ENCODE measurements at places on chromosomes 7 and 10.

DNA sequence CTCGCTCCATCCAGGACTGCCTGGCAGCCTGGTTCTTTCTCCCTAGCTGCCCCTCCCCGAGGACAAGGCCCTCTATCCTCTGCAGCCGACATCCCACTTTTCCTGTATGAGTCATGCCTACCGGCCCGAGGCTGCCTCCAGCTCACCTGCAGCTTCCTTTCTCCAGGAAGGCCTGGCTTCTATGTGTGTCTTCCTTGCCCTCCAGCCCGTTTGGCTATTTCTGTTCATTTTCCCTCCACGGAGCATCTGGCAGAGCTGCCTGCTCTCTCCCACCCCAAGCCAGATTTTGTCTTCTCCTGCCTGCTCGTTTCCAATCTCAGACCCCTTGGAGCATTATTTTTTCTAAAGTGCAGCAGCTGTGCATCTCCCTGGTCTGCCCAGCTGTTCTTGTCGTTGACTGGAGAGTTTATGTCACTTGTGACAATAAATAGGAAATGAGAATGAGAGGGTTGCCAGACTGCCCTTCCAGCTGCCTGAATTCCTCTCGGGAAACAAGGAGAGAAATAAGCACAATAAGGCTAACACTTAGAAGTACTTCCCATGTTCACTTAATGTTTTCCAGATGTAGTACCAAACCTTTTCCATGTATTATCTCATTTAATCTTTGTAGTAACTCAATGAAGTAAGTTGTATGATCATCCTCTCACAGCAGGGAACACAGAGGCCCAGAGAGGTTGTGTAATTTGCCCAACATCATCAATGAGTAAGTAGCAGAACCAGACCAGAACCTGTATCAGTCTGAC, 19.7 kb downstream of the UBTD1 start:
- no peak for DNase-seq

- DNase-seq = no peak
Observed at GRCh38 chr7:63025815-63026214, 972.8 kb upstream of the ZNF722 start.

- DNase-seq = no peak
Observed at GRCh38 chr7:81333004-81333403, 414.2 kb upstream of the SEMA3C start.

GRCh38 chr10:113780681-113781250, 29.3 kb downstream of the PLEKHS1 start:
- no peak for DNase-seq

DNA sequence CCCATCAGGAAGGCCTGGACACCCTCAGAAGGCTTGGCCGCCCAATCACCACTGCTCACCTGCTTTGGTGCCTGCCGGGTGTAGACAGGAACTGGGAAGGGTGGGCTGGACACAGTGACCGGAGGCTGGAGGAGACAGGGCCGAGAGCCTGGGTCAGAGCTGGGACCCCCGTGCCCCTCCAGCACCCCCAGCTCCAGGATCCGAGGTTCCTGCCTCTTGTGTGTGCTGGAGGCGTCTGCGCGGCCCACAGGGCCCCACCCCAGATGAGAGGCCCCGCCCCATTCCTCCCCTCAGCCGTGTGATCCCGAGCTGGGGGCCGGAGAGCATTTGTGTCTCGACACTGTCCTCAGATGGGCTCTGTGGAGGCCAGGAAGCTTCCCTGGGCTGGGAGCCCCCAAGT, 9.4 kb downstream of the ADAM8 start:
- DNase-seq = no peak

- no peak for DNase-seq
Observed at GRCh38 chr7:129308047-129308446, 83.2 kb downstream of the AHCYL2 start.

DNA sequence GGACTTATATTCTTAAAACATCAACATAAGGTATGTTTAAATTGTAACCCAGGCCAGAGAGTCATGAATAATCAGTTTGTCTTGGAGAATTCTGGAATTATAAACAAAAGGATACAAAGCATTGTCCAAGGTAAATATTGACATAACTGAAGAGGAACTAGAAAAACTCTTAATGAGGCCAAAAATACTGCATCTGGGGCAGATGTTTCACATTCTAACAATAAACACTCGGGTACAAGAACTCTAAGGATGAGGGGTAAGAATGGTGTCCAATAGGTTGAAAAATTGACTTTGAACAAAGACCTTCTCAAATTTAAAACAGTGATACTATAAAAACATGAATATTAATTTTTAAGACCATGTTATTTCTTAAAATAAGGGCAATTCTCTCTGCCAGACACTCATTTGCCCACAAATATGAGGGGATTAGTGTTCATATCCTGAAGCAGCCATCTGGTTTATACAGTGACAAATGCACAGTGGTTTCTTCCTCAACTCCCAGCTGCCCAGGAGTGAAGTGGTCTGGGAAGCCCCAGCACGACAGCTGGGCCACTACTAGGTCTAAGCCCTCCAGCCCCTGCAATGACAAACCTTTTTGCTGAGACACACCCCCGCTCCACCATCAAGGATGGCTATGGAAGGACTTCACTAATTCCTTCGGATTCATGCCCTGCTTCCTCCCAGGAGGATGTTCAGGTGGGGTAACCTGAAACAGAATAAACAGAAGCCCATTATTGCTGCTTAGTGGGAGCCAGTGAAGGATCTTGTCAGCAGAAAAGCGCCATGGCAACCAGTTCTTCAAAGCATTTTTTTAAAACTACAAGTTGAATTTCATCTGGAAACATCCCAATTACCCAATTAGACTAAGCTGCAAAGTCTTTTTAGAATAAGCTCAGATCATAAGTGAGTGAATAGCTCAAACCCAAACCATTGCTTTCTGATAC, 107.5 kb upstream of the ARID5B start:
- peak; percentile 57 for DNase-seq

DNA sequence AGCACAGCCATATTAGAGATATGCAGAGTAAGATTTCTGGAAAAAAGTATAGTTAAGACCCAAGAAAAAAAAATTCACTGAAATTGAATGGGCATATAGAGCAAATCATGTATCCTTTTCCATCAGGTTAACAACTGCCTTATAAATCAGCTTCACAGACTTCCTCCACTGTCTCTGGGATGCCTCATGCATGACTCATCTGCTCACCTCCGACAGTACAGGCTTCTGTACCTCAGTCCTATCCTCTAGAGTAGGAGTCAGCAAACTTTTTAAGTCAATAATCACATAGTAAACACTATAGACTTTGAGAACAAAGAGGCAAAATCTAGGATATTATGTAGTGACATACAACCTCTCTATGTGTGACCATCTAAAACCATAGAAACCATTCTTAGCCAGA, 211.6 kb upstream of the SP8 start:
- DNase-seq = no peak

GRCh38 chr10:15879663-15880062, 19.4 kb upstream of the MINDY3 start:
- no peak for DNase-seq

- DNase-seq = no peak
Observed at GRCh38 chr7:155489158-155489840, 31.4 kb downstream of the EN2 start.

DNA sequence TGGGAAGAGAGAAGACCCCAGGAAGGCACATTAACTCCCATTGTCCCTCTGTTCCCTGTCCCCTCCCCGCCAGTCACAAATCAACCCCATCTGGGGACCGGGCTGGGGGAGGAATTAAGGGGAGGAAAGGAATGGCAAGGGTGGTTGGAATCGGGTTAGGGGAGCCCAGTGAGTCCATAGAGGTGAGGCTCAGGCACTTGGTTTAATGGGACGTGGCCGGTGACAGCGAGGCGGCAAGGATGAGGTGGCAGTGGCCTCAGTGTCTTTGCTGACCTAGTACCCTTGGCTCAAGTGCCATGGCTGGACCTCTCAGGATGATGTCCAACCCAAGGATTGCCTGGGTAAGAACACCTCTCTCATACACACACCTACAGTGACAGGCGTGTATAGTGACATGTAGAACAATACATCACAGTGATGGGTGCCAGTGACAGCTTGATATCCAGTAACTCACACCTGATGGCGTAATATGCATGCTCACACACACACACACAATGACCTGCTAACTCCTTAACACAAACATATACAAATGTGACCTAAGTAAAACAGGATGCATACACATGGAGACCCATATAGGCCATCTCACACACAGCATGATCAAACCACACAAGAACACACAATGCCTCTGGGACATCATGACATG, 12.3 kb downstream of the KCNIP2 start:
- DNase-seq = no peak

GRCh38 chr10:11874568-11875493, 51.7 kb downstream of the PROSER2 start:
- DNase-seq = peak; percentile 91

DNA sequence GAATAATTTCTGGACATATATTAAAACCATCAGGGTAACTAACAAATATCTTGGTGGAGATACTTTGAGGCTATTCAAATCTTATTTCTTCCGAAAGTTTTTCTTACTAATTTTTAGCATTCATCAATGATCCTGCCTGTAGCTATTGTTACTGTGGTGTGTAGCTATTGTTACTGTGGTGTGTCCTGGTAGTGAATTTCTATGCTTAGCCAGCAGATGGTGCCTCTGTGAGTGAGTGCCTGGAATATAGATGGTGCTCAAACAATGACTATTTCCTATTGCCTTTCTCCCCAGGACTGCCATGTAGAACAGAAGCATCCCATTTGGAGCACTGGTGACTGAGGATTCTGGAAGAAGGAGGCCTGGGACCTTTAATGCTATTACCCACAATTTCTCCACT, 245.7 kb downstream of the CCSER2 start:
- DNase-seq = no peak

DNA sequence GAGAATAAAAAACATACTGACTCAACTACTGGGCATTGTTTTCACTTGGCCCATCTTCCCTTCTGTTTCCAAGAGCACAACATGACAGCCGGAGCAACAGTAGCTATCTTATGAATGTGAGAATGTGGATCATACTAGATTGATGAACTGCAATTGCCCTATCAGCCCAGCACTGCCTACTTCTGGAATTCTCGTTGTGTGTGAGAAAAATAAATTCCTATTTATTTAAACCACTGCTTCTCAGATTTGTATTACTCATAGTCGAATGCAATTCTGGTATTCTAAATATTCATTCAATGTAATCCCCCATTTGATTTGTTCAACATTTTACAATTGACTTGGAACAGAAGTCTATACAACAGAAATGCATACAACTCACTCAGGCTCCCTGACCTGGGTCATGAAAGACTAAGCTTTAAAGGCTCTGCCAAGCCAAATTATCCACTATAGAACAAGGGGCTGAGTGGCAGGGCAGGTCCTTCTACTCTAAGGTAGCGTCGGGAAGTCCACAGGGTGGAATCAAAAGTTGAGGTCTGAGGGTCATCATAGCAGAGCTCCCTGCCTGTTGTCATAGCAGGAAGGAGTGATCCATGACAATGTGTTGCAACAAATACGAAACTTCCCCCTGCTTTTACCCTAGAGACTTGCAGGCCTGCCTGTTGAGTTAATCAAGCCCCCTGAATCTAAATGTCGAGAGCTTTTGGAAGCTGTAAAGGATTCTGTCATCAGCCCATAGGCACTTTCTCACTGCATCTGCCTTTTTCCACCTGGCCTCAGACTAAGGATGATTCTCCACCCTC, 12.4 kb upstream of the JAZF1 start:
- DNase-seq = no peak

GRCh38 chr7:83040484-83040883, 122.2 kb downstream of the PCLO start:
- no peak for DNase-seq

DNA sequence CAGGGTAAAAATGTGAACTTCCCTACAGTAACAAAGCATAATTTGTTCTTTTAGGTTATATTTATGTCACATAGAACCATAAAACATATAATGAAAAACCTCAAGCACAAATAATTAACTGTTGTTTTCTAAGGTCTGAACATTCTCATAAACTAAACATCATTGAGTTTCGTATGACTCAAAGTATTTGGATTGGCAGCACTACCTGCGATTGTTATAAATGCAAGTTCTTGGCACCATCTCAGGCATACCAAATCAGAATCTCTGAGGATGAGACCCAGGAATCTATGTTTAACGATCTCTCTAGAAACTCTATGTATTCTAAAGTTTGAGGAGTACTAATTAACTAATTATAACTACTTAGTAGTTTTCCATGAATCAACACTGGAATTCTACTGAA, 22.5 kb downstream of the ORC5 start:
- DNase-seq = no peak

DNA sequence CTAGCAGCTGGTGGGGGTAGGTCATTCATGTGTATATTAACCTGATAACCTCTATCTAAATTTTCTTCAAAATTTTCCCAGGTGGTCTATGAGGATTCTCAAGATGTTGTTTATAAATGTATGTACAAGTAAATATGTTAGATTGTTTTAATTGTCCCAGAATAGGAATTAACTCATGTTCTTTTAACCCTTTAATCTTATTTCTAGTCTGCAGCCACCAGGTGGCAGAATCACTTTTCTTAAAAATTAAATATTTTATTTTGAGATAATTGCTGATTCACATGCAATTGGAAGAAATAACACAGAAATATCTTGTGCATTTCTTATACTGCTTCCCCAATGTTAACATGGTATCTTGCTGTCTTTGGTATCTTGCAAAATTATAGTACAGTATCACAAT, 589.5 kb downstream of the ARL4A start:
- no peak for DNase-seq

DNA sequence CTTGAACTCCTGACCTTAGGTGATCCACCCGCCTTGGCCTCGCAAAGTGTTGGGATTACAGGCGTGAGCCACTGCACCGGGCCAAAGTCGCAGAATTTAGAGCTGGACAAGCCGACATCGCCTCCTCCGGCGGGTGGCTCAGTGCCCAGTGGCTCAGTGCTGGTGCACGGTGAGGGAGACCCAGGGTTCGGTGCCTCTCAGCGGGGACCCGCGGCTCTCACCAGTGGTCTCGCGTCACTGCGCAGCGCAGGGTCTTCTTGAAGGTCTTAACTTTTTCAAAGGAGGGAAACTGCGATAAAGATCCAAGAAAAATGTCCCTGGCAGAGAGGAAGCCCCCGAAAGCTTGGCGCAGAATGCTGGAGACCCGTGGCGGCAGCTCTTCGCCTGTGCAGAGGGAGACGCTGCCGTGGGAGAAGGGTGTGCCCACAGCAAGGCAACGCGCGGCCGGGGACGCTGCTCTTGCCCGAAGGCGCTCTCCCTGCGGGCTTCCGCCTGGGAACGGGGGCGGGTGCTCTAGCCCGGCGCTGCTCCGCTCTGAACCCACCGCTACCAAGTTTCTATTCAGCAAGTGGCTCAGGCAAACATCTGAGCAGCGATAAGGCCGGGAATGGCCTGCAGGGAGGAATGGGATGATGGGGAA, 324.3 kb downstream of the DNAJB6 start:
- no peak for DNase-seq
